ENCODE measurements at places on chromosomes 3 and 15.

- no peak for DNase-seq
Measured at GRCh38 chr3:164537485-164537884, 540.8 kb downstream of the SI start.

DNA sequence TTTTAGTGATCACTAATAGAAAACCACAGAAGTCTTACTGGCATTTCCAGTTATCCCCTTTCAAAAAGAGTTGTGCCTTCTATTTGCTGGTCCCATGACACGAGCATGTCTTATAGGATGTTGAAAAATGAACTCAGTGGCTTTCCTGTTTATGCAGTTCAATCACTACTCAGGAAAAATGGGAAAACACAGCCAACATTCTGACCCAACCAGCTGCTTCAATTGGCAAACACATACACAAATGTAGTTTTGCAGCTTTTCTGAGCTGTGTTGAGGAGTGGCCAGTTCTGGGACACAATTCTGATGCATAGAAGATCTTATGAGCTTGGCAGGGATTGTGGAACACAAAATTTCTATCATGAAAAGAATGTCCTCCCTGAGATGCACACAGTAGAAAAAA is 40.3 kb downstream of the FSTL1 start:
- no peak for DNase-seq

GRCh38 chr3:49019941-49020329 is 1.6 kb upstream of the DALRD3 start:
- DNase-seq = no peak

GRCh38 chr3:123769356-123769743 is 114.8 kb downstream of the MYLK start:
- DNase-seq = no peak

GRCh38 chr3:144810160-144810559 is 838.5 kb downstream of the DIPK2A start:
- DNase-seq = no peak

- no peak for DNase-seq
Measured at GRCh38 chr3:151816091-151816604, 2.2 kb downstream of the AADAC start.

DNA sequence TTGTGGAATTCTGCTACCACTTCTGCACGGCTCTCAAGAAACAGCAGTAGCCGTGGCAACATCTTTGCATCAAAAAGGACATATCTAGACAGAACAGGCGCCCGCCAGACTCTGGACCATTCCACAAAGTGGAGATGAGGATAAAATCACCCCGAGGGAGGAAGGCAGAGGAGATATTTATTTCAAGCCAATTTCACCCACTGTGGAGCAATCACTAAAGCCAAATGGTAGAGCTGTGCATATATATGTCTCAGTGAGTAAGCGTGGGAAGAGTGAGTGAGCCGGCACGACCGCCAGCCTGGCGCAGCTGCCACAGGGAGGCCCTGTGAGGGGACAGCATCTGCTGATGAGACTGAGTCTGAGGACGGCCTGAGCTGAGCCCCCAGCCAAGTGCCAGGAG is 111.3 kb downstream of the MEGF11 start:
- DNase-seq = no peak

GRCh38 chr3:17619968-17620367 is 122.5 kb downstream of the TBC1D5 start:
- no peak for DNase-seq

Measured in stimulated activated CD4-positive, alpha-beta T cell treated with anti-CD3 and anti-CD28 coated beads, Interleukin-15, amount 100 ng/mL, for 48 hours (primary cell).